Ureter (tissue), 1 donor: ENCODE measurements at places on chromosomes 4 and X. TPM values are rescaled to one million over a fixed set of nuclear protein-coding genes. Genes with fewer than 3 reads are reported as not detected.

DNA sequence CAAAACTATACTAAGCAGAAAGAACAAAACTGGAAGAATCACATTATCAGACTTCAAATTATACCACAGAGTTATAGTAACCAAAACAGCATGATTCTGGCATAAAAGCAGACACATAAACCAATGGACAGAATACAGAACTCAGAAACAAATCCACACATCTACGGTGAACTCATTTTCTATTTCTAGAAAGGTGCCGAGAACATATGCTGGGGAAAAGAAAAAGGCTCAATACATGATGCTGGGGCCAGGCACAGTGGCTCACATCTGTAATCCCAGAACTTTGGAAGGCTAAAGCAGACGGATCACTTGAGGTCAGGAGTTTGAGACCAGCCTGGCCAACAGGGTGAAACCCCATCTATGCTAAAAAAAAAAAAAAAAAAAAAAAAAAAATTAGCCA is 52.7 kb downstream of the ATRX start:
- no peak for DNase-seq

DNA sequence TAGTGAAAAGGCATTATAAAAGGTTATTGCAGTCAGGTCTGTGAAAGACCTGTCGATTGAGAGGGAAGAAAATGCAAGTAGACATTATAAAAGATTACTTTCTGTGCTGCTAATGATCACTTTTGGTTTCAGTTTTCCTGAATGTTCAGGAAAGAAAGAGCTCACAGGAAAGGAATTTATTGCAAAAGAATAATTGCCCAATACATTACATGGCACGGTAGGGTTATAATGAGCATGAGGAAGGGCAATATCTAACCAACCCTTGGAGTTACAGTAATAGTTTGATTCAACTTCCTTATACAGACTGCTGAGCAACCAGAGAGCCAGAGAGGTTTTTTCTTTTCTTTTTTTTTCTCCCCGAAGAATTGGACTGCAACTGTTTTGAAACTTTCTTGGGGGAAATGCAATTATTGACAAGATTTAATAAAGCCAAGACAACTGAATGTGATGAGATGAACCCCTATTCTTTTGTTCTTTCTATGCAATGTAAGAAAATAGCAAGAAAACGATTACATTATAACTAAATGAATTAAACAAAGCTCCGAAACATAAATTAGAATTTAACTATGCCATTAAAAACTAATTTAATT is 247.0 kb downstream of the C4orf33 start:
- no peak for DNase-seq

DNA sequence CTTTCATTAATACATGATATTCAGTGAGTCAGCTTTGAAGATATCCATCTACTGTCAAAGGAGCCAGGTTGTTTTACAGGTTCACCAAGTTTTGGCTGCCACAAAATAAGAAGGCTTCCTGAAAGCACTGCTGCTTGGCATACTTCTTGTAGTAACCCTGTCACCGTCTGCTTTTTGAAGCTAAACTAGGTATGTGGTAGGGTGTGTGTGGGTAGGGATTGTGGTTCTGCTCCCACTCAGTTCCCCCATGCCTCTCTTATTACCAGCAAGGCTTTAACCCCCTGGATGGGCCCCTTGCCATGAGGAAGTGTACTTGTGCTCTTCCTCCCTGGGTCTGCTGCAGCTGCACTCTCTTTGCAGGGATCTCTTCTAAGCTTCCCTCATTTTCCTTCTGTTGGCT is 191.2 kb downstream of the BANK1 start:
- DNase-seq: peak; percentile 67

- DNase-seq: no peak
Measured at GRCh38 chr4:56874166-56874565, 33.5 kb upstream of the REST start.

Gene RNF212
- total RNA-seq: 5.1 TPM

Gene HGFAC
- not detected for total RNA-seq

Gene GAGE12J
- not detected for total RNA-seq

Gene ITM2A
- total RNA-seq: 42.2 TPM

DNA sequence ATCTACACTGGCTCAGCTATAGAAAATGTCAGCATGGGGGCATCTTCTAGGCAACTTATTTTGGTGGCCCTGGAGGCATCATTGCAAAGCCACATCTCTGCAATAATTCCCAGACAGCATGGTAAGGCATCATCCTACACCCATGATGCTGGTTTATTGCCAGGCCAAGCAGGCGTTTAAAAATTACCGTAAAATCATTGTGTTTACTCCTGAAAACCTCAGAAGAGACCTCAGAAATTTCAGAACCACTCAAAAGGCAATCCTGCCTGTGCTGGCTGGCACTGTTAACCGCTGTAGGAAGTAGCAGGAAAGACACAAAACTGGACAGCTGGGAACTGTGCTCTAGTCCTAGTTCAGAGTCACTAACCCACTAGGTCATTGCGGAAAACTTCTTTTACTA is 63.2 kb downstream of the MID1 start:
- no peak for DNase-seq

GRCh38 chrX:44828008-44828605 is 15.7 kb upstream of the DUSP21 start:
- DNase-seq: no peak

Gene NXF2
- total RNA-seq: not detected

GRCh38 chrX:136258951-136259350 is 7.8 kb upstream of the MAP7D3 start:
- no peak for DNase-seq

- no peak for DNase-seq
Measured at GRCh38 chr4:169397762-169398161, 127.0 kb upstream of the SH3RF1 start.

Gene NXF2B
- not detected for total RNA-seq

Gene EVC2
- 6.1 TPM for total RNA-seq
